ENCODE measurements at places on chromosomes 7 and 10.

GRCh38 chr7:2841907-2842306 lies 2.2 kb downstream of the GNA12 start:
- no peak for DNase-seq

GRCh38 chr7:36928311-36928710 lies 204.0 kb upstream of the AOAH start:
- DNase-seq, result no peak

DNA sequence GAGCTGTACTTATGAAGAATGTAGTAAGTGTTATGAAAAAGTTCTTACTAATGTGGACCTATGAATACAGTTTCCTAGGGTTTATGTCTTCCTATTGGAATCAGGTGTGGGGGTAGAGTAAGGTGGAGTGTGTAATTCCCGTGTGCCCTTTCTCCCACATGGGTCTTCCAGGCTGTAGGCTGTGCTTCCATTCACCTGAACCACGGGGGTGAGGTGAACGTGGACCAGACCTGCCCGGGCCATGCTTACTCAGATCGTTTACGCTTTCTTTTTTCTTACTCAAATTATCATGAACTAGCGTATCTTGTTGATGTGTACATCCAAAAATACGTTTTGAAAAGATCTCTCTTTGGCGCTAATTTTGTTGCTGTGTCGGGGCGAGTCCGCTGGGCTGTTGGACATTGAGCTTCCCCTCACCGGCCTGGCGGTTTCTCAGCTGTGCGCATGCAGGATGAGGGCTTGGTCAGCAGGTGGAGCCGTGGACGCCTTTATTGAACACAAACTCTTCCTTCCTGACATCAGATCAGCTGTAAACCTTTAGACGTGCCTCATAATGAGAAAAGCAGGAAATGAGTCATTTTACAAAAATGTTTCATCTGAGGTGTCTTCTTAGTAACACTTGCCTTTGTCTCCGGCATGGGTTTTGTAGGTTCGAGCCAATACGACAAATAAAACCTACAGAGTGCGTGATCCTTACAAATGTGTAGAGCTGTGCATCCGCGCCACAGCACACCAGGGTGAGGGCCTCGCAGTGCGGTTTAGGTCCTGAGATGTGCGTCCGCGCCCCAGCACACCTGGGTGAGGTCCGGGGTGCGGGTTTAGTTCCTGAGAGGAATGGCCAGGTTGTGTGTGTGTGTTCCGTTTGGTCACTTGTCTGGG lies 53.8 kb downstream of the WDR37 start:
- peak; percentile 44 for DNase-seq

DNA sequence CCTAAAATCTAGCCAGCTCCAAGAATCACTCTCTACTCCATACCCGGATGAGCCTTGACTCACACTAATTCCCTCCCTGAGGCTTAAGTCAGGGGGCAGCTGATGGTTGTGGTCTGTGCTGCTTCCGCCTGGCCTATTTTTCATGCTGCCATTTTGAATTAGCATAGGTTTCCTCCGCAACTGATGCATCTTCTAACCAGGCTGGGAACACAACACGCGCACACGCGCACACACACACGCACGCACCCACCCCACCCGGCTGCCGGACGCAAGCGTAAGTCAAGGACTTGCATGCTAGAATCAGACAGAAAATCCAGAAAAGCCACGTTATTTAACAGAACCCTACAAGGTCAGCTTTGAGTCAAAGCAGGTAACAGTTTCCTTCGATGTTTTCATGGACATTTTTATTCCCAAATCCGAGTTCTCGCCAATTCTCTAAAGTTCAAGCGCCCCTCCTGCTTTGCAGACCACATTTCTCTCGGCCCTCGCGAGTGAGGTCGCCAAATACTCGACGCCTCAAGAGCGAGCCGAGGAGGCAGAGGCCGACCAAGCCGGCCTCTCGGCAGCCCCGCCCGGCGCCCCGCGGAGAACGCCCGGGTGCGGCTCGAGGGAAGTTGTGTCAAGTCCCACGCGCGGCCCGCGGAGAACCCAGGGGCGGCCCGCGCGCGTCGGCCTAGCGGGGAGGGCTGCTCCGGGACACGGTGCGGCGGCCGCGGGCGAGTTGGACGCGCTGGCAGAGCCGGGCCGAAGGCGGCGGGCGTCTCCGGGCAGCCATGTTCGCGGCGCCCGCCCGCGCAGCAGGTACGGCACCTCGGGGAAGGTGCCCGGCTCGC lies 961 bp downstream of the SCRN1 start:
- DNase-seq, result no peak

- no peak for DNase-seq
Observed at GRCh38 chr10:109205929-109206585, 717.3 kb downstream of the XPNPEP1 start.

DNA sequence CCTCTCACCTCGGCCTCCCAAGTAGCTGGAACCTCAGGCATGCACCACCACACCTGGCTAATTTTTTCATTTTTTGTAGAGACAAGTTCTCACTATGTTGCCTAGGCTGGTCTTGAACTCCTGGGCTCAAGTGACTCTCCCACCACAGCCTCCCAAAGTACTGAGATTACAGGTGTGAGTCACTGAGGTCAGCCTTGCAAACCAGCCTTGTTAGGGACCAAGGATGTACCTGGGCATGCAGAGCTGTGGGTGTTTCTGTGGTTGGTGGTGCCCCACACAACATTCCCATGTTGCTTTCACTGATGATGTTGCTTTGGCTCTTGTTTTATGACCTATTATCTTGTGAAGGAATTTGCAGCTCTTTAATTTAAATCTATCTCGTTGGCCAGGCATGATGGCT lies 54.8 kb downstream of the OTUD1 start:
- DNase-seq, result no peak

DNA sequence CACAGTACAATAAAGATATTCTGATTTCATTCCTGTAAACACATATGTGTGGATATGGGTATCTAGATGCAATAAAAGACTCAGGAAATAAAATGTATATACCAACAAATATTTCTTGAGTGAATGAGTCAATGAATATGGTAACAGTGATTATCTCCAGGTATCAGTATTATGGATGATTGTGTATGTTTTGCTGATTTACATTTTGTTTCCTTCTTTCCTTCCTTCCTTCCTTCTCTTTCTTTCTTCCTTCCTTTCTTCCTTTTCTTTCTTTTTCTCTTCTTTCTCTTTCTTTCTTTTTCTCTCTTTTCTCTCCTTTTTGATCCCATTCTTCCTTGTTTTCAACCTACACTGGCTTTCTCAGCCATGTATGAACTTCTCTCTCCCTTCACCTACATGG lies 85.3 kb upstream of the DLX6 start:
- DNase-seq, result no peak
